CD4-positive, alpha-beta T cell treated with Interleukin-1 beta for 1 hour (primary cell): ENCODE measurements at places on chromosomes 7 and 10.

DNA sequence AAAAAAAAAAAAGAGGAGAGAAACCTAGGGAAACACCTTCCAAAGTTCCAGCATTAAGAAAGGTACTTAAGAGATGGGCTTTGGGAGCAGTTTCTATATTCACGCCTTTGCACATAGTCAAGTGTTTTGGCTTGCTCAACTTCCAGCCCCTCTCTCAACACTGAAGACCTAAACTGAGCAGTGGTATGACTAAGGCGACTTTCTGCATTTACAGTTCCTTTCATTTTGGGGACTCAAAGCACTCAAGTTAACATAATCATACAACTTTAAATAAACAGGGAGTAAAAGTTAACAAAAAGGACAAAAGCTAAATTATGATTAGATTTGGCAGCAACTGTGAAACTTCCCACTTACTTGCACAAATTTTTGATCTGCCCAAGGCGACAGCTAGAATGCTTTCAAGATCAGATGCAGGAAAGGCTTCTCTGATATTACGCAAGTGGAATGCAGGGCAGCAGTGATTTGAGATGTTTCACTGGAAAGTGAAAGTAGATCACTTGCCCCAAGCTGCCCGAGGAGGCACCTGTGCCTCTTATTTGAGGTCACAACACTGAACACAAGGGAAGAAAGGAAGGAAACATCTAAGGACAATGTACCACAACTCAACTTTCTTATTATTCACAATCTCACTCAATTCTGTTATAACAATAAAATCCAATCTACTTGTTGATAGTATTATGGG, 199.5 kb downstream of the SKAP2 start:
- peak; percentile 41 for DNase-seq

GRCh38 chr10:114687459-114687858, 29.4 kb upstream of the ABLIM1 start:
- DNase-seq = no peak

DNA sequence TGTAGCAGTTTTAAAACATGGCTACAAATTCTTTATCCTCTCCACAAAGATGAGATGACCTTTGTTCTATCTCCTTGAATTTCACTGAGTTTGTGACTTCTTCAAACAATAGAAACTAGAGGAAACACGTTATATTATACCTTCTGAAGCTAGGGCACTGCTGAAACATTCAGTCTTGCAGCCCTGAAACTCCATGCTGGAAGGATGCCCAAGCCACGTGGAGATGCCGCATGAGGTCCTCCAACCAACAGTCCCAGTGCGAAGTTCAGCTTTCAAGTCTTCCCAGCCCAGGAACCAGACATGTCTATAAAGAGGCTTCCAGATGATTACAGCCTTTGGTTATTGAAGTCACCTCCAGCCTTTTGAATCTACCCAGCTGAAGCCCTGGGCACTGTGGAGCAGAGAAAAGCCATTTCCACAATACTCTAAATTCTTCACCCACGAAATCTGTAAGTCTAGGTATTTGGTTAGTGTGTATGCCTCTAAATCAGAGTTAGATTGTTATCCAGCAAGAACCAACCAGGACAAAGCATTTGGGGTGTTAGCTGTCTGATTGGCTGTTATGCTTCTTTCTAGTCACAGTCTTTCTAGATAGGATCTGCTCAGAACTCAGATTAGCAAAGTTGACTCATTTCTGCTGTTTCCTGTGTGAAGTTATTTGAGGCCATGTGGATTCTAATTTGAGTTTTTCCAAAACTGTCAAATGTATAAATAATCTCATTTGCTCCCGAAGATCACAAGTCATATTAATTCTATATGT, 186.5 kb upstream of the TMEM72 start:
- no peak for DNase-seq

DNA sequence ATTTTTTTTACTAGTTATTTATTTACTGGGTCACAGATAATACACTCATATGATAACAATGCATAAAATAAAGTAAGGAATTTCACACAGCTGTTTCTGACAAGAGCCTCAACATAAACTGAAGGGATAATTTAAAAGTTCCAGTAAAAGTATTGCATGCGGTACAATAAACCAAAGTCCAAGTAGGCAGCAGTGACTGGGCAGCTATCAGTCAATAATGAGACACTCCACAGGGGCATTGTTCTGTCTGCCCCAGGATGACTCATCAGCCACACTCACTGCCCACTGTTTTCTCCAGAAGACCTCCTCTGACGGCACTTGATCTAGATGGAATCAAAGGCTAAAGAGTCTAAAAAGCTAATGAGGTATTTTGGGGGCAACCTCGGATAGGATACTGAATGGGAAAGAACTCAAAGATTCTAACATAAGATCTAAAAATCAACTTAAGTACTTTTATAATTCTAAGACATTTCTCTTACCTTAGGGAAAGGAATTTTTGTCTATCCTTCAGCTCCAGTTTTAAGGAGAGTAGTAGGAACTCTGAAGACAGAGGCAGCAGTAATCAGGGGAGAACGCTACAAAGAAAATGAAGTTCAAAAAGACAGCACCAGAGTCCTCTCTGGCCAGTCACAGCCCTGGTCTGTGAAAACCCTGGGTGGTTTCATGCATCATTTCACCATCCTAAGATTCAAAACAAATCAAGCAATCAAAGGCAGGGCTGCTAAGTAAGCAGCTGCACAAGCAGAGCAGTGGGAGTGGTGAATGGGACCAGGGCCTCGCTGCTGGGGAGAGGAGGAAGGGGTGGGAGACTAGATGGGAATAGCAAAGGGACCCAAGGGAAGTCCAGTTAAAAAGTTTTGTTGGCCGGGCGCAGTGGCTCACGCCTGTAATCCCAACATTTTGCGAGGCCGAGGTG, 175.1 kb downstream of the AVL9 start:
- DNase-seq = no peak

DNA sequence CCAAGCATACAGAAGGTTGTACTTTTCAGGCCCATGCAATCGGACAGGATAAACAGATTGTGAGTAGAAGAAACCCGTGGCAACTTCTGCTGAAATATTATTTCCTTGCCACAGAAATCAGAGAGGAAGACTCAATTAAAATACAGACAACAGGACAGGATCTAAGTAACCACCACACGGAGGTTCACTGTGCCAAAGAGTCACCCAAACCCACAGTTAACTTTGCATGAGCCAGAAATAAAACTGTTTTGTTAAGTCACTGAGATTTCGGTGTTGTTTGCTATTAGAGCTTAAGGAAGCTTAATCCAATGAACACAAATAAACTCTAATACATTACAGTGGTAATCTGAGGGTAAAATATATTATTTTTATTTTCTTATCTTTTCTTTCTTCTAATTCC, 14.0 kb downstream of the PNPLA8 start:
- no peak for DNase-seq

DNA sequence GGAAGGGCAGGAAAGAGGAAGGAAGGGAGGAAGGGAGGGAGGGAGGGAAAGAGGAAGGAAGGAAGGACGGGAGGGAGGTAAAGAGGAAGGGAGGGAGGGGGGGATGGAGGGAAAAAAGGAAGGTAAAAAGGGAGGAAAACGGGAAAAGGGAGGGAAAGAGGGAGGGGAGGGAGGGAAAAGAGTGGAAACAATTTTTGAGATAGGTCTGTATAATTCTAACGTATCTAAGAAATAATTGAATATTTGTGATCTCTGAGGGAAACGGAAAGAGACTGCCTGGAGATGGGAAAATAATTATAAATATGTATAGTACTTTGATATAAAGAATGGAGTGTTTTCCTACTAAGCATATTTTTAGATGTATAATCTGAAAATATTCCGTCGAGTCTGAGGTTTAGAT, 158.2 kb upstream of the FOXK1 start:
- DNase-seq = no peak
